ENCODE measurements at places on chromosomes 3 and 15. TPM values are rescaled to one million over a fixed set of nuclear protein-coding genes. Genes with fewer than 3 reads are reported as not detected.

GRCh38 chr3:15199493-15200105, 6.4 kb upstream of the CAPN7 start:
- DNase-seq, result no peak

- no peak for DNase-seq
Observed at GRCh38 chr3:188233320-188233719, 79.4 kb downstream of the LPP start.

DNA sequence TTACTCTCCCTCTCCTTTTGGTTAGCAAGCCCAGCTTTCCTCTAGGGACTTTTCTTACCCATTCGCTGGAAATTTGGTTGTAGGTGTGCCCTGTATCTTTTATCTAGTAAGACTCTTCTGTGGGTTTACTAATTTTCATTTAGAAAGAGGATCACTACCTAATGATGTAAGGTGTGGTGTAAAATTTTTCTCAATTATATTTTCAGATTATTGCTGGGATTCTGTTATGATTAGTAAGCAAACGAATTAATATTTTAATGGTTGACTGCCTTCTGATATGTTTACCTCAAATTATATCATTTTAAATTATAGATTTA, 28.5 kb downstream of the PLCL2 start:
- DNase-seq, result no peak

GRCh38 chr15:59376733-59377132, 4.1 kb upstream of the MYO1E start:
- DNase-seq, result no peak

GRCh38 chr15:94856267-94856854, 625.0 kb downstream of the MCTP2 start:
- no peak for DNase-seq

DNA sequence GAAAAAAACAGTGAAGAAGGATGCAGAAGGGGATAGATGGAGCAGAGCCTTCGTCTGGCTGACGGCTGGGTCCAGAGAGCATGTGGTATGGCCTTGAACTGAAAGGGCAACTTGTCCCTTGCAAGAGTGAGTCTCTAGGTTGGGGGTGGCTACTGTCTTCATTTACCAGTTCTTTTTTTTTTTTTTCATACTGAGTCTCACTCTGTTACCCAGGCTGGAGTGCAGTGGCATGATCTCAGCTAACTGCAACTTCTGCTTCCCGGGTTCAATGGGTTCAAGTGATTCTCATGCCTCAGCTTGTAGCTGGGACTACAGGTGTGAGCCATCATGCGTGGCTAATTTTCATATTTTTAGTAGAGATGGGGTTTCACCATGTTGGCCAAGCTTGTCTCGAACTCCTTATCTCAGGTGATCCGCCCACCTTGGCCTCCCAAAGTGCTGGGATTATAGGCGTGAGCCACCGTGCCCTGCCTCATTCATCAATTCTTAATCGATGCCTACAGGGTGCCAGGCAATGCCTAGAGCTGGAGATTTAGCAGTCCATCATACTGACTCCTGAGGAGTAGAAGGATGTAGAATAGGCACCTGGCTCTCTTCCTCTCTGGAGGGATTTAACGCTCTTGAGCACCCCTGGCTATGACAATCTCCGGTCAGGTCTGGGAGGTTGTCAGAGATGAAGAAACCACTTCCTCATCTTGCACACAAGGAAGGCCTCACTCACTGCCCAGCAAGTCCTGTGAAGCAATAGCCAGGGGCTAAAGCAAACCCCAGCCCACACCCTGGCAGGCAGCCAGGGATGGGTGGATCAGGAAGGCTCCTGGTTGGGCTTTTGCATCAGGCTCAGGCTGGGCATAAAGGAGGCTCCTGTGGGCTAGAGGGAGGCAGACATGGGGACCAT, at the start of gene CAMP:
Gene CAMP (plus strand): TSS at position 880 of the 898 bp plus-strand sequence. CDS start 17 bp downstream, at position 897.
- no peak for DNase-seq

- no peak for DNase-seq
Observed at GRCh38 chr3:71458895-71459294, 124.6 kb downstream of the FOXP1 start.

GRCh38 chr3:122021811-122022401, at the start of gene ILDR1:
TSS of gene ILDR1 (minus strand) at chr3:122022247. CDS start at chr3:122022077, 170 bp downstream.
- no peak for DNase-seq

DNA sequence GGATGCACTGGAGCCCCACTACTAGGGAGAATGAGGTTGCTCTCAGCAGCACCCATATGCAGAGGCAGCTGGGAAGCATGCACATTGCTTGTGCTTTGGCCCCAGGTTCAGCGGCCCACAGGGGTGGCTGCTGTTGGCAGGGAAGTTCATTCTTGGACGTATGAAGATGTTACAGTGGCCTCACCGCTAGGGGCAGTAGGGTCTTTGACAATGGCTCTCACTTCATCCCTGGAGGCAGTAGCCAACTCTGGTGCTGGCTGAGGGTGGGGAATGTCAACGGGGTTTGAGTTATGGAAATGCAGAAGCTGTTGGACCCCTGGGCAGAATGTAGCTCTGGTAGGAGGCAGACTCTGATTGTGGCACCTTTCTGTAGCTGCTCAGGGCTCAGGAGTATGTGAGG, 279.9 kb downstream of the SCAPER start:
- no peak for DNase-seq

DNA sequence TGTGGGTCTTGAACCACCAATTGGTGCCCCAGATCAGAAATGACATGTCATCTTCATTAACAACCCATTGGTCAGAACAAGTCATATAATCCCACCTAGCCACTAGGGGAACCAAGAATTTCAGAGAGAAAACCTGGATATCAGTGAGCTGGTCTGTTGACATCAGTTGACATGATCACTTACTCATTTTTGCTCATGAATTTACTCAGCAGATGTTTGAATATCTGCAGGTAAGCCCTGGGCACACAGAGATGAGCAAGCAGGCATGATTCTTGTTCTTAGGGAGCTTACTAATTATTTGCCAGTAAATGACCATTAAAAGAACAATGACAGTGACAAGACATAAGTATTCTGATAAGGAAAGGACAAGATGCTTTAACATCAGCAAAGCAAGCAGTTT, 64.3 kb upstream of the PLCL2 start:
- no peak for DNase-seq

DNA sequence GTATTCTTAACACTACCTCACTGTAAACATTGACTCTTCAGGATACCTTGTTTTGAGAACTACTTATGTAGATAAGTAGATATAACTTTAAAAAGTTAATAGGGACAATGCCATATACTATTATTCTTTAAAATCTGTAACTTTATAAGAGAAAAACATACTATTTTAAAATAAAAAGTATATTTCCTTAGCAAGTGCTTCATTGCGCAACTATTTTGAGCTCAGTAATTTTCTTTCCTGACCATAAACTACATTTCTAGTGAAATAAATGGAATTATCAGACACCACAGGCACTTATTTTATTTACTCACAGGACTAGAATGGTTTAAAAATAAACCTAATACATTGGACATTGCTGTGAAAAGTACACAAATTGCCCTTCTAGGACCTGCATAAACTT, 764.4 kb upstream of the LMCD1 start:
- DNase-seq, result no peak

Gene SLC35G2
- total RNA-seq, result 11.8 TPM

Gene C2CD4A
- under 0.01 TPM for total RNA-seq

Measured in frontal cortex (tissue), 4 donors.